ENCODE measurements at places on chromosomes 7 and 10.

- peak; percentile 25 for DNase-seq
Observed at GRCh38 chr7:50962962-50963374, 180.3 kb upstream of the GRB10 start.

DNA sequence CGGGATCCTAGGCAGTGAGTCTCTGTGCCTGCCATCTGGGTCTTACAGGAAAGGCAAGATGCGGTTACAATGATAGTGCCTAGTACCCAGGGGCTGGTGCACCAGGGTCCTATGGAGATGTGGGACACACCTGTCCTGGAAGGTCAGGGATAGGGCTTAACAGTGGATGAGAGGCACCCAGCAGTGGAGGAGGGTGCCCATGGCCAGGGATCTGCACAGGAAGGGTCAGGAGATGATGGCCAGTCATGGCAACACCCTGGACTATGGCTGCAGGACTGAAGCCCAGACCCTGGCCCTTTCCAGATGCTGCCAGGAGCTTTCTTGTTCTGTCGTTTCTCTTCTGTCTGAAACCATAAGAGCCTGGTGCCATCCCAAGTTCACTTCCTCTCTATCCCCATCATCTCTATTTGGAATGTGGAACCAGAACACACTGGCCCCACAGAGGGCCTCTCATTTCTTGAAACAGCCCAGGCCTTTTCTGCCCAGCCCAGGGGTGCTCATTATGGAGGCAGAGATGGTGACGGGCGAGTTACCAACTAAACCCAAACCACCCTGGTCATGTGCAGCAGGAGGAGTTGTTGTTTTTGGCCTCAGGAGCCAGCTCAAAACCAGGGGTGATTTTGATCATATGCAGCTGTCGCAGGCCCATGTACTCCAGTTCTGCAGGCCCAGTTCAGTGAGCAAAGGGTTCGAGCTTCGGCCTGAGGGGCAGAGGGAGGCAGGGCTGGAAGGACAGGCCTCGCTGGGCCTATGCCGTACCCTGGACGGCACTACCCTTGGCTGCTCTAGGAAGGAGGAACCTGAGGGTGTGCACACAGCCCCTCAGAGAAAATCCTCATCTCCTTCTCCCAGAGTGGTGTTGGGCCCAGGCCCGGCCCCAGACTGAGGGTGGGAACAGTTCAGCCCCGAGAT, 52.6 kb upstream of the GDF10 start:
- no peak for DNase-seq

- no peak for DNase-seq
Observed at GRCh38 chr7:135389971-135390370, 119.9 kb downstream of the CNOT4 start.

- no peak for DNase-seq
Observed at GRCh38 chr10:121698336-121698735, 100.1 kb upstream of the FGFR2 start.

DNA sequence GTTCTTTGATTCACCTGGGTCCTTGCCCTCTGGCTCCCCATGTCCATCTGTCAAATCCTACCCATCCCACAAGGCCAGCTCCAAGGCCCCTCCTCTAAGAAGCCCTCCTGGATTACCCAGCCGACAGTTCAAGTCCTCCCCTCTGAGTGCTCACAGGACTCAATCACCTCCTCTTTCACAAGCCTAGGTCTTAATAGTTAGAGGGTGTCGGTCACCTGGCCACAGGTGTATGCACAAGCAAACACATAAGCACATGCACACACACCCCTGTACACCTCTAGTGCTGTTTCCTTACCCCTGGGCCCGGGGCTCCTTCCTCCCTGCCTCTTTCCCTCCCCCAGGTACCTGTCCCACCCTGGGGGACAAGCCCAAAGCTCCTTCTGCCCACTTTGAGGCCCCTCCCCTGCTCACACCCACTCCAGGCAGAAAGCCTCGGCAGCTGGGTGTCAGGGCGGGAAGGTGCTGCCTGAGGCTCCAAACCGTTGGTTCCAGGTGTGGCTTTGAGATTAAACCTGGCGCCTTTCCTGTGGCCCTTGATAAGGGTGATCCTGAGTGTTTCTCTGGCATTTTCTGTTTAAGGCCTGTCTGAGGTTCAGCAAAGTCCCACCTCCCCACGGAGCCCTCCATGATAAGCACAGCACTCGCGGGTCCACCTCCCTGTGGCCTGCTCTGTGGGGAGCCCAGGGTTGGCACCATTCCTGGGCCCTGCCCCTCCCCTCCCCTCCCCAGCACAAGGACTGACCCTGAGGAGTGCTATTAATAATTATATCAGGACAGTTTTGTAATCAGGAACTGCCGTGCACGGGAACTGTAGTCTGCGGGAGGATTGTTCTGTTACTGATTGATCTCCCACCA, 14.6 kb upstream of the AQP1 start:
- no peak for DNase-seq

GRCh38 chr7:90320801-90321494, at the start of gene FAM237B:
FAM237B (minus strand) TSS chr7:90321304; CDS start chr7:90319748, 1,556 bp downstream.
- peak; percentile 5 for DNase-seq

- peak; percentile 66 for DNase-seq
Observed at GRCh38 chr10:48306870-48307710, 613 bp downstream of the MAPK8 start.

GRCh38 chr10:126661841-126662515, 8.5 kb downstream of the C10orf90 start:
- peak; percentile 84 for DNase-seq

DNA sequence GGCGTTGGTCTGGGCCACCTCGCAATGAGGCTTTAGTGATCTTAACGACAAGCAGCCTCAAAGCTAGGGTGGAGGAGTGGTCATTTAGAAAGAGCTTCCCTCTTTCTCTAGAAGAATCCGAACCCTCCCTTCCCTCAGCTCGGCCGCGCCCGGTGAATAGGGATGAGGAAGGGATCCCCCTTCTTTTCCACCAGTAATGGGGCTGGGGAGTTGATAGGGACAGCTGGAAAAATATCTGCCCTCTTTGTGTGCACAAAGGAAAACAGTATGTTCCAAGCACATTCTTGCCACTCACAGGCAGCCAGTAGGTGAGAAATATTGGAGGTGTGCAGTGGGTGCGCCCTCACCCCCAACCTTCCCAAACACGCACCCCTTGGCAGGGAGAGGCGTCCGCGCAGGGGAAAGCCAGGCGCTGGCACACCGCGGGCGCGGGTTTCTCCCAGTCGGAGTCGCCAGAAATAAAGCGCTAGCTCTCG, 6.5 kb downstream of the DLX5 start:
- no peak for DNase-seq

GRCh38 chr10:43040482-43041256, 36.2 kb upstream of the RET start:
- DNase-seq, result no peak

GRCh38 chr7:120723465-120724385, 134.2 kb downstream of the TSPAN12 start:
- DNase-seq, result no peak

GRCh38 chr10:71629131-71629530, 90.4 kb downstream of the C10orf105 start:
- DNase-seq, result no peak

GRCh38 chr7:2823130-2823529, 21.0 kb downstream of the GNA12 start:
- DNase-seq, result no peak

GRCh38 chr10:113689057-113689456, 9.3 kb downstream of the CASP7 start:
- DNase-seq, result no peak

- DNase-seq, result peak; percentile 93
Observed at GRCh38 chr10:63711867-63712716, 190.9 kb downstream of the REEP3 start.

- peak; percentile 9 for DNase-seq
Observed at GRCh38 chr7:1659696-1660095, 10.4 kb upstream of the ELFN1 start.

GRCh38 chr7:102115181-102115580, 171.5 kb upstream of the SH2B2 start:
- no peak for DNase-seq

- peak; percentile 79 for DNase-seq
Observed at GRCh38 chr10:17617031-17617911, at the start of gene HACD1. HACD1 (minus strand) TSS chr10:17617374; CDS start chr10:17617339, 35 bp downstream.

DNA sequence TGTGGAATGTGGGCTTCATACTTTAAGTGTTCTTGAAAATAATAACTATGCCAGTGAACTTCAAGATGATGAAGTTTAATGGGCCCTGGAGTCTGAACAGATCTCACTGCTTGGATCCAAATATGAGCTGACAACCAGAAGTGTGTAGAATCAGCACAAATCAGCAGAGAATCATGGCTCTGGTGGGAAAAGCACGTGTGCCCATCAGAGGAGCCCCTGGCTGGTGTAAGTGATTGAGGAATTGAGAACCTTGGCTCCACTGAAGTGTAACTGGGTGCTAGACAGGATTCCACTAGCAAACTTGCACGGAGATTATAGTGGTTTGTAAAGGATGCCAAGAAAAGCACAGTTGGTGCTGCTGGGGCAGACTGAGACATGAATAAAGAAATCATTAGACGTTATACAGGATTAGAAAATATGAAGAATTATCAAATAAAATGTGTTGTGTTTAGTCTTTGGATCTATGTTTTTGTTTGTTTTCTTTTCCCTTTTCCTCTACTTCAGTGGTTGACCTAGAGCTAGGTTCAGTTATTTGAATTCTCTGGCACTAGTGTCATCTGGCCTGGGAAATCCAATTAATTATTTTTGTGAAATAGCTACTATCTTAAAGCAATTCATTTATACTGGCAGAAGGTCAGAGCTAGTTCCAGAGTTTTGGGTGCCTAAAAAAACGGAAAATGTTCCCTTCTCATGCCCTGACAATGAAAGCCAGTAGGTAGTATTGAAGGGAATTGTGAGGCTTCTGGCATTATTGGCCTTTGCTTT, 175.7 kb upstream of the MEOX2 start:
- no peak for DNase-seq

GRCh38 chr7:31875424-31875823, 188.4 kb downstream of the PPP1R17 start:
- DNase-seq, result no peak

GRCh38 chr7:107372298-107372697, 97.6 kb upstream of the GPR22 start:
- peak; percentile 56 for DNase-seq

GRCh38 chr7:43303740-43304241, 191.3 kb downstream of the HECW1 start:
- no peak for DNase-seq

- DNase-seq, result no peak
Observed at GRCh38 chr10:103850572-103850895, 4.8 kb downstream of the SH3PXD2A start.

DNA sequence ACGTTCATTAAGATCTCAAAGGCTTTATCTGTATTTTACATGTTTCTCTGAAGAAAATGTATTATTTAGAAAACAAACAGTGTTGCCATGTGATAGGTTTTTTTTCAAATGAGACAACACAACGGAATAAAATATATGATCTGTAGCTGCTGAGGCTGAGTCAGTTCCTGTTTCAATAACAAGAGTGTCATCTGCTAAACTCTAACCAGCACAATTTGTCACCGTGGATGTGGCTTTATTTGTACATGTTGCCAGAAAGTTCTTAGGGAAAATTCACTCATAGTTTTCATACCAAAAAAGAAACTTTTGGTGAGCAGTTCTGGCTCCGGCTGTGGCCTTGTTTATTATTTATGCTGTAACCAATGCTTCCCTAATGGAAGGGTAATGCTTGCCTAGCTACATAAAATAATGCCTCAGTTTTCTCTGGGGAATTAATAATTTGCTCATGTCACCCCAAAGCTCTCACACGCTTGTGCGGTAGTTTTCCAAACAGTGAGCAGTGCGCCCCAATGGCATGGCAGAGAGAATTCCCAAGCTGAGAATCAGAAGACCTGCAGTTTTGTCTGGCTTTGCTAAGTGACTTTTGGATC, 20.3 kb upstream of the KLF6 start:
- DNase-seq, result peak; percentile 98

DNA sequence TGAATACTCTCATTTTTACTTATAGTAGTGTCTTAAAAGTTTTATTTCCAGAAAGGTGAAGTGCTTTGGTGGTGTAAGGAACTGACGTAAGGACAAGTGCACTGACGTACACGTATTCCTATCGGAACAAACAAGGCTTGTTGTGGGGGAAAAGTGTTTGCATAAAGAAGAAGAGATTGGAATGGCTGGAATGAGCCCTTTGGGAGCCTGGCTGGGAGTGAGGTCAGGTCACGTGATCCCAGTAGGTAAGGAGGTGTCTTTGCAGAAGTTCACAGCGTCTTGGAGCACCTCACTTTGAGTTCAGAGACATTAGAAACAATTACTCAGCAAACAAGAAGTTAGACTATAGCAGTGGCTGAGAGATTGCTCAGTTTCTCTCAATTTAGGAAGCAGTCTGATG, 104.2 kb downstream of the CCDC3 start:
- DNase-seq, result no peak

GRCh38 chr10:132522521-132523411, 14.8 kb upstream of the INPP5A start:
- DNase-seq, result no peak

- DNase-seq, result peak; percentile 28
Observed at GRCh38 chr7:35253460-35253709, 515 bp downstream of the TBX20 start.

DNA sequence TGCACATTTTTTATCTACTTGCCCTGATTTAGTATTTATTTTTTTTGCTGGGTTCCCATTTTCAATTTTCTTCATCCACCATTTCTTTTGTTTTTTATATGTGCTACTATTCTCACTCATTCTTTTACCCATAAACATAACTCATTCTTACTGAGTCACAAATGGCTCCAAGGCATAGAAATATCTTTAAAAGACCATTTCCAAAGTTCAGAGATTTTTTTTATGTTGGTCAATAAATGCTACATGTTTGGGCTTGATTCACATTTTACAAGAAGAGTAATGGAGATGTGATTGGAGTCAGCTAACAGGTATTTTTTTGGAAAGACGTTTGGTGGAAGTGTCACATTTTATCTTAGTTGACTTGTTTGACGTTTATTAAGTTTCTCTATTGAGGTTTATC, 1303.2 kb upstream of the LRRTM3 start:
- no peak for DNase-seq

DNA sequence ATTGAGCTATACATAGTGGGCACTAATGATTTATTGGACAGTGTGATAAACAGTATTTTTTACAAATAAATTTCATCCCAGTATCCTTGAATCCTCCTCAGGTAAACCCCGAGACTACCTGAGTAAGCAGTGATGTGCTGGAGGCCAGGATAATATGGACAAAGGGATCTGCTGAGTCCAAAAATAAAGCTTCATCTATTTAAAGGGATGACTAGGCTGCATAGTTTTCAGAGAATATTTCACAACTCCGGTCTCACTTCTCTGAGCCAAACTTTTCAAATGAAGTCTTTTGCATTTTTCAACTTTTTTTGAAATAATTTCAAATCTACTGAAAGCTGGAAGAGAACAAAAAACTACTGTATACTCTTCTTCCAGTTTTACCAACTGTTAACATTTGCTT, 2.5 kb downstream of the ACTR3B start:
- no peak for DNase-seq

GRCh38 chr10:6516281-6516928, 63.7 kb downstream of the PRKCQ start:
- DNase-seq, result no peak

GRCh38 chr10:83167081-83167480, 972.2 kb upstream of the GHITM start:
- DNase-seq, result no peak

DNA sequence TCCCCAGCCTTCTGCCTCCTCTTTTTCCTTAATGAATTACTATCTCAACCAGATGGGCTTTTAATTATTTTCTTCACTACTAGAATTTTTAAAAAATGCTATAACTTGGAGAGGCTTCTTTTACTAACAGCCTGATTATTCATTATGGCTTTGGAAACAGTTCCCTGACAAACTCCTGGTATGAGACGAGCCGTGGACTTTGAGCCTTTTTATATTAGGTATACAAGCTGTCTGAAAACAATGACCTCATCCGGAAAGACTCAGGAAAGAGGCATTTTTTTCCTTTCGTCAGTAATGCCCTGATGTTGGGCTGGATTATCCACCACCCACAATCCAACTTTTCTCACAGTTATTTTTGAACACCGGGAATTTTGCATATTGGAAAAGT, 26.7 kb upstream of the ABLIM1 start:
- DNase-seq, result peak; percentile 82

Measured in mesenchymal stem cell (in vitro differentiated cells and primary cell).